ENCODE measurements at places on chromosomes 3 and 15.

DNA sequence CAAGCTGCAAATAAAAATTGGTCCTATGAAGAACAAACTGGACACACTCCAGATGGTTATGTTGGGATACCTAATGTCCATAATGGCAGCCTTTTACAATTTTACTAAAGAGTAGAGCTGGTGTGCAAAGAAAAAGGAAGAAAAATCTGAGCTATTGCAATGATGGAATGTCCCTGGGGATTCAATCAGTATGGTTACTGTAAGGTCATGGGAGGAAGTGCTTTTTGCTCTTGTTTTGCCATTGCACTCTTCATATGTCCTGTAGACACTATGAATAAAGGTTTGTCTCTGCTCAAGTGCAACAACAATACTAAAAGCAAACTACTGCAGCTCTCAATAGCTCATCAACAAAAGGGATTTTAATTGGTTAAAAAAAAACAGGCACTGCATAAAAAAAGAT lies 5.4 kb downstream of the PFN2 start:
- DNase-seq = no peak

GRCh38 chr15:37133602-37134001 lies 33.3 kb upstream of the MEIS2 start:
- peak; percentile 31 for DNase-seq

DNA sequence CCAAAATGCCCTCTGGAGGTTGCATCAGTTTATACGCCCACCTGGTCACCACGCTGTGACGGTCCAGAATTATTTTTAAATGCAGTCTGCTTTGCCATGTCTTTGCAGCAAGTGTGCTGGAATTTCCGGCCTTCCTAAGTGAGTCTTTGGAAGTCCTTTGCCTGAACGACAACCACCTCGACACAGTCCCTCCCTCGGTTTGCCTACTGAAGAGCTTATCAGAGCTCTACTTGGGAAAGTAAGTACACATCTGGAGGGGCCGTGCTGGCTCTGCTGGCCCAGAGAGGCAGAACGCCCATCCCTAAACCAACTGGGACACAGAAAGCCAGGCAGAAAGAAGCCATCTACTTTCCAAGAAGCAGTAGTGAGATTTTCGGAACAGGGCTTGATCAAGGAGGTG lies 101.8 kb downstream of the LRRK1 start:
- no peak for DNase-seq

DNA sequence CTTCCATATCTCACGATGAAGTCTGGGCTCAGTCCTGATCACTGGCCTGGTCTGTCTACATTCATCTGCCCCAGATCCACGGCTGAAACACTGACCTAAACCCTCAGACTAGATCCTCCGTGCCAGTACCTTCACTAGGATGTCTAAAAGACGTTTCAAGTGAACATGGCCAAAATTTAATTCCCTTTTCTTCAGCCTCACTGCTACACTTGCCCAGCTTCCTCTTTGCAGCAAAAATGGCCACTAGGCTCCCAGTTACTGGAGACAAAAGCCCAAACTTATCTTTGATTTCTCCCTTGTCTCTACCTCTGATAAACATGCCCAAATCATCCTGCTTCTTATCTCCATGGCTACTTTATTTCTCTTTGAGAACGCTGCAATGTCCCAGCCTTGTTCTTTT lies 1.7 kb downstream of the RASSF1 start:
- DNase-seq = no peak

DNA sequence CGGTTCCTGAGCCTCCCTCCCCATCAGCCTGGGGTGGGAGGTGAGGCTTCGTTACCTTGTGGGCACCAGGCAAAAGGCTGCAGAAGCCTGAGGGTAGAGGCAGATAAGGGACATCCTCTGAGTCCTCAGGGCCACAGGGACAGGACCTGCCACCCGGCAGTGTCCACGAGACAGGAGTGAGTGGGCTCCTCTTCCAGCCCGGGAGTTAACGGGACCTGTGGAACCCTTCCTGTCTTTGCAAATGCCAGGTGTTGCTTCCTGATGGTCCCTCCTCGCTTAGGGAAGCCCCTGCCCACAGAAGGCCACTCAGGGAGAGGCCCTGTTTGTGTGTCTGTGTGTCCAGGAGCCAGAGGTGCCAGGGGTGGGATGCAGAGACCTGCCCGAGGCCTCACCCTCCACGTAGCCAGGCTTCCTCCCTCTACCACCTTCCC lies 111.1 kb upstream of the ALDH1A3 start:
- no peak for DNase-seq

DNA sequence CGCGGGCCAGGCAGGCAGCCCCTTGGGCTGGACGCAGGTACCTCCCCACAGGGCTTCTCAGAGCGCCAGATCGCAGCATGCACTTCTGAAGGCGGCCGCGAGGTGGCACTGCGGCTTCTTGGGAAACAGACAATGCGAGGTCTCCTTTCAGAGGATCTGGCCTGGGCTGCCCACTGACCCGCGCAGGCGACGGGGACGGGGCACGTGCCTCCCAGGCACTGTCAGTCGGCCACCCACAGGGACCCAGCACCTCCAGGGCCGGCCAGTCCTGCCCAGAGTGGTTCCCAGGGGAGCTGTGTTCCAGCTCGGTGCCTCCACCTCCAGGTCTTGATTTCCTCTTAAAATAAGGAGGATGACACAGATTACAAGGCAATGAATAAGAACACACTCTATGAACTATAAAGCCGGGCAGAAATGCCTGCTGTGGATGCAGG lies 24.4 kb upstream of the TXNRD3 start:
- DNase-seq = peak; percentile 73

- no peak for DNase-seq
Observed at GRCh38 chr3:127693336-127693843, 20.6 kb downstream of the ABTB1 start.

GRCh38 chr3:3015185-3016089 lies 94.7 kb downstream of the IL5RA start:
- DNase-seq = peak; percentile 5

DNA sequence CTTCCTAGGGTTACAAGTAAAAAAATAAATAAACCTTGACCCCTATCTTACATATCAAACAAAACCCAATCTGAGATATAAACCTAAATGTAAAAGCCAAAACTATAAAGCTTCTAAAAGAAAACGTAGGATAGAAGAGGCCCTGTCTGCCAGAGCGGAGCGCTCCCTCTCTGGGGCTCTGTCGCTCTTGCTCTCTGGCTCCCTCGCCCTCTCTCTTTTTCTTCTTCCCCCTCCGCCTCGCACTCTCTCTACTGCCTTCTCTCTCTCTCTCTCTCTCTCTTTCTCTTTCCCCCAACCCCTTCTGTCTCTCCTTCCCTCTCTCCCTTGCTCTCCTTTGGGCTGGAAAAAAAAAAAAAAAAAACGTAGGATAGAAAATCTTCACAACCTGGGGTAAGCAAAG lies 21.6 kb downstream of the RYK start:
- no peak for DNase-seq

GRCh38 chr3:25532431-25533162 lies 104.5 kb downstream of the RARB start:
- no peak for DNase-seq

GRCh38 chr3:98521897-98522543 lies 682 bp downstream of the CLDND1 start:
- DNase-seq = peak; percentile 54

GRCh38 chr15:25435474-25436243 lies 3.2 kb downstream of the UBE3A start:
- no peak for DNase-seq

- no peak for DNase-seq
Observed at GRCh38 chr3:166211451-166211850, 374.2 kb upstream of the BCHE start.

GRCh38 chr3:188060840-188061544 lies 93.0 kb upstream of the LPP start:
- DNase-seq = no peak

- no peak for DNase-seq
Observed at GRCh38 chr3:96209699-96210098, 604.7 kb upstream of the EPHA6 start.

DNA sequence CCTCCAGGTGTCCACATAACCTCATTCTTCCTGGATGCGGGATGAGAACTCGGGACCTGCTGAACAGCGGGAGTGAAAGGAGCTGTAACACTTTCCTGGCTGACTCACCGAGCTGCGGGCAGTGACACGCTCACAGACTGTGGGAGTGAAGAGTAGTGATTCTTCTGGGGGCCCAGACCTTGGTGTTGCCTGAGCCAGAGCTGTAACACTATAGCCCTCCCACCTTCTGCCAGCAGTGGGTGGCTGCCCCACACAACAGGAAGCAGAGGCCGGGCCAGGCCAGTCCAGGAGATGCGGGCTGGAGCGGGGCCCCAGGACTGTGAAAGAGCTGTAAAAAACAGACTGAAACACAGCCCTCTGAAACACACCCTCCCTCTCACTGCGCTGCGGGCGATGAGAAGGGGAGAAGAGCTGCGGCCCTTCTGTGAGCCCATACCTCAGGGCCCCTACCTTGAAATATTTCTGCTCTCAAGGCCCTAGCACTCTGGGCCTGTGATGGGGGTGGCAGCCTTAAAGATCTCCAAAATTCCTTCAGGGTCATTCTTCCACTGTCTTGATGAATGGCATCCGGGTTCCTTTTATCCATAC lies 464.0 kb upstream of the CCDC54 start:
- DNase-seq = no peak

DNA sequence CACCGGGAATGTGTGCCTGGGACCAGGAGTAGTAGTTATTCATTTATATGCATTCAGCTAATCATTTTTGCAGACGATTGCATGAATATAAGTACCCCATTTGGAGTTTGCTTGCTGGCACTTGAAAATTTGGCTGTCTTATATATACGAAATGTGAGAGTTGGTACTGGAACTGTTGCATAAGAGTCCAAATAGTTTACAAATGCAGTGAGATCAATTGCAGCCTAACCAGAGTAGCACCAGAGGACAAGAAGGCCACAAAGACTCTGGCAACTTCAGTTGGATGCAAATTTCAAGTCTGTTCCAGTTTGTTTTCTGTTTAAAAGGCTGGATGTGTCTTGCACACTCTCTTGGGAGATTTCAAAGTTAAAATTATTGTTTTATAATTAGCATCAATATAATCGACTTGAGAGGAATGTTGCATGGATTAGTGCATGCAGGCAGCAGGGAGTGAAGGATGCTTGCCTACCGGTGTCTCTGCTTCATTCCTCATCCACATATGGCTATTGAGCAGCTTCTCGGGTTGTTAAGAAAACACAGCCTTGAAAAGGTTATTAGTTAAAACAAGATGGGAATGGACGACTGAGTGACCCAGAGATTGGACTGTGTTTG lies 213.0 kb downstream of the PTPRG start:
- DNase-seq = no peak

GRCh38 chr3:53144446-53144845 lies 14.2 kb upstream of the RFT1 start:
- no peak for DNase-seq
